ENCODE measurements at places on chromosomes 3 and 15.

- DNase-seq = no peak
Measured at GRCh38 chr3:62607287-62608029, 234.1 kb upstream of the FEZF2 start.

DNA sequence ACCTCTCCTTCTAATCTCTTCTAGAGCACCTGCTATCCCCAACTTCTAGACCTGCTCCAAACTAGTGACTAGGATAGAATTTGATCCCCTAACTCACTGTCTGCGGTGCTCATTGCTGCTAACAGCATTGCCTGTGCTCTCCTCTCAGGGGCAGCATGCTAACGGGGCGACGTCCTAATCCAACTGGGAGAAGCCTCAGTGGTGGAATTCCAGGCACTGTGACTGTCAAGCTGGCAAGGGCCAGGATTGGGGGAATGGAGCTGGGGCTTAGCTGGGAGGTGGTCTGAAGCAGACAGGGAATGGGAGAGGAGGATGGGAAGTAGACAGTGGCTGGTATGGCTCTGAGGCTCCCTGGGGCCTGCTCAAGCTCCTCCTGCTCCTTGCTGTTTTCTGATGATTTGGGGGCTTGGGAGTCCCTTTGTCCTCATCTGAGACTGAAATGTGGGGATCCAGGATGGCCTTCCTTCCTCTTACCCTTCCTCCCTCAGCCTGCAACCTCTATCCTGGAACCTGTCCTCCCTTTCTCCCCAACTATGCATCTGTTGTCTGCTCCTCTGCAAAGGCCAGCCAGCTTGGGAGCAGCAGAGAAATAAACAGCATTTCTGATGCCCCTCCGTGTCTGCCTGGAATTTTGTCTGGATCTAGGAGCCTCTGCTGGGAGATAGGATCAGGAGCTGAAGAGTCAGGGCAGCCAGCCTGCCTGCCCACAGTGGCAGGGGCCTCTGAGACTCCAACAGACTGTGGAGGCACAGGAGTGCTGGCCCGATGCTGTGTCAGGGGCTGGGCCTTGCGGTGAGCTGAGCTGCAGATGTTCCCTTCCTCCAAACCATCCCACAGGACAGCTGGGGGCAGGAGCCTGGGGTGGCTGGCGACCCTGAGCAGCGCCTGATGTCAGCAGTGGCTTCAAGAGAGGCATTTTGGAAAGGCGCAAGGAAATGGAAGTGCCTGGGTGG is 3.0 kb downstream of the ISLR start:
- no peak for DNase-seq

GRCh38 chr3:14519406-14519805 is 20.7 kb downstream of the GRIP2 start:
- DNase-seq = no peak

GRCh38 chr3:141448606-141449220 is 38.1 kb upstream of the RASA2 start:
- DNase-seq = no peak

DNA sequence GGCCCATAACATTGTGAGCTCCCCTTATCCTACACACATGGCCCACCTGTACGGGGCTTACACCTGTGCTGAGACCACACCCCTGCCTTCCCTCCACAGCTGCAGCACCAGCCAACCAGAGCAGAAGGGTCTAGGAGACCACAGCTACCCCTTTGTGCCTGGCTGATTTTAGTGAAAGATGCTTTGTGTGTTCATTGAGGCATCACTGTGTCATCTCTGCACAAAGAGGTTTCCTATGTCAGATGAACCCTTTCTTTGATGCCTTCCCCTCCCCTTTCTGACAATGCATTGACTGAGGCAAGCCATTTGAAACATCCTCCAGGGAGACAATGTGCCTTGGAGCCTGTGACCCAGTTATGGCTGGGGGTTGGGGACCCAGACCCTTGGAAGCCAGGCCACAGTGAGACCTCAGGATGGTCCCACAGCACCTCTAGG is 54.9 kb upstream of the SLC7A14 start:
- DNase-seq = no peak

DNA sequence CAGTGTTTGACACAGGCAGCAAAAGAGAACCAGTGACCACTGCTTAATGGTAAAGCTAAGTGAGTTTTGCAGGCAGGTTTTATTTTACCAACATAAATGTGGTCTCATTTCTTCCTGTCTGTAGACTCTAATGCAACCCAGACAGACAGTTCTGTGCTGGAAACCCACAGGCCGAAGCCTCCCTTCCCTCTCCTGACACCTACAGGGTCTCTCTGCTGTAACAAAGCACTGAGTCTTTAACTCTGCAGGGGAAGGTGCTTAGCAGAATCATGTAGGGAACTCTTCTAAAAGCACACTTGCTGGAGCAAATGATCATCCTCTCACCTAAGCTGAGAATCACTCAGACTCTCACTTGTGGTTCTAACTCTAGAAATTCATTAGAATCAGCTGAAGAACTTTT is 200.3 kb downstream of the KBTBD8 start:
- DNase-seq = no peak

DNA sequence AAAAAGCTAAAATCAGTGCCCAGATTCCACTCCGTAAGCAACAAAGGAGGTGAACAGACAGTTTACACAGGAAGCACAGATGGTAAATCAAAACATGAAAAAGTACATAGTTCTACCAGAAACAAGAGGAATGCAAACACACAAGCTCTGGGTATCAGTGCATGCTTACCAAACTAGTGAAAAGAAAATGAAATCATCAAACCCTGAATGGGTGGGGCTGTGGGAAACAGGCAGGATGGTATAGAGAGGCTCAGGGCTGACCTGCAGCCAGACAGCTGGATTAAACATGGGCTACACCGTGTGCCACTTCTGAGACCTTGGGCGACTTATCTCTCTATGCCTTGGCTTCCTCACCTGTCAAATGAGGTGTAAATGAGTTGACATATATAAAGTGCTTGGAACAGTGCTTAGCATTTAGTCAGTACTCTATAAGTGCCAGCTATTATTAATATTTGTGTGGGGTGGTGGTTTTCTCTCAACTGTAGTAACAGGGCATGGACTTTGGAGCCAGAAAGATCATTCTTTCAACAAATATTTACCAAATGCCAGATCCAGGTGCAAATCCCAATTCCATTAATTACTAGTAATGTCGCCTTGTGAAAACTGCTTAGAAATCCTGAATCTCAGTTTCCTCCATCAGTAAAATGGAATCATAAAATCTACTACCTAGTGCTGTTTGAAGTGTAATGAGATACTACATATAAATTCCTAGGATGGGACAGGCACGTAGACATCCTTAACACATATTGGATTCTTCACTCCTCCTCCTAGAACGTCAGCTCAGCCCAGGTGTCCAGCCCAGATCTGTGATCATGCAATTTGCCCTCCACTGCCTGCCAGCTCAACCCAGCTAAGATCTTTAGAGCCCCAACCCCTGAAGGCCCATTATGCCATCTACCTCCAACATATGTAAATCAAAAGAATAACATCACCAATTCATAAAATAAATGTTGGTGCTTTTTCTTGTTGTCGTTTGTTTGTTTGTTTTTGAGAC is 55.5 kb upstream of the SMAD3 start:
- no peak for DNase-seq

DNA sequence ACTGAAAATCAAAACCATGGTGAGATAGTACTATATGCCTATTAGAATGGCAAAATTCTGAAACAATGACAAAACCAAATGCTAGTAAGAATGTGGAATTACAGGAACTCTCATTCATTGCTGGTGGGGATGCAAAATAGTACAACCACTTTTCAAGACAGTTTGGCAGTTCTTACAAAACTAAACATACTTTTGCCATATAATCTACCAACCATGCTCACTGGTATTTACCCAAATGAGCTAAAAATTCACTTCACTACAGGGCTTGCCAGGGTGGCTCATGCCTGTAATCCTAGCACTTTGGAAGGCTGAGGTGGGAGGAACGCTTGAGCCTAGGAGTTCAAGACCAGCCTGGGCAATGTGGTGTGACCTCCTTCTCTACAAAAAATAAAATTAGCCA is 40.0 kb downstream of the MYO9A start:
- DNase-seq = no peak

DNA sequence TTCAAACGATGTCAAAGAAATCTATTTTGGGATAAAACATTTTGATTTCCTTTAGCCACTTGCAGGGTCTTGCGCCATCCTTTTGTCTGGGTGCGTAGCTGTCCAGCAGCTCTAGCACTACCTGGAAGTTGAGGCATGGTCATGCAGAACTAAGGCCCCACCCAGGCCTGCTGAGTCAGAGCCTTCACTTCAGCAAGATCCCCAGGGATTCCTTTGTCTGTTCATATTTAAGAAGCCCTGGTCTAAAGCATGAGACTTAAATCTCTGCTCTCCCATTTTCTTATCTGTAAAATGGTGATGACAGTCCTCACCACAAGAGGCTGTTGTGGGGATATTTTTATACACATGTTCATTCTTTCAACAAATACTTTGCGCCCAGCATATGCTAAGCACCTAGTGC is 99.0 kb upstream of the CTDSPL start:
- no peak for DNase-seq

- DNase-seq = no peak
Measured at GRCh38 chr3:153210146-153210545, 48.1 kb downstream of the RAP2B start.

- no peak for DNase-seq
Measured at GRCh38 chr3:61631108-61631769, 69.9 kb downstream of the PTPRG start.

DNA sequence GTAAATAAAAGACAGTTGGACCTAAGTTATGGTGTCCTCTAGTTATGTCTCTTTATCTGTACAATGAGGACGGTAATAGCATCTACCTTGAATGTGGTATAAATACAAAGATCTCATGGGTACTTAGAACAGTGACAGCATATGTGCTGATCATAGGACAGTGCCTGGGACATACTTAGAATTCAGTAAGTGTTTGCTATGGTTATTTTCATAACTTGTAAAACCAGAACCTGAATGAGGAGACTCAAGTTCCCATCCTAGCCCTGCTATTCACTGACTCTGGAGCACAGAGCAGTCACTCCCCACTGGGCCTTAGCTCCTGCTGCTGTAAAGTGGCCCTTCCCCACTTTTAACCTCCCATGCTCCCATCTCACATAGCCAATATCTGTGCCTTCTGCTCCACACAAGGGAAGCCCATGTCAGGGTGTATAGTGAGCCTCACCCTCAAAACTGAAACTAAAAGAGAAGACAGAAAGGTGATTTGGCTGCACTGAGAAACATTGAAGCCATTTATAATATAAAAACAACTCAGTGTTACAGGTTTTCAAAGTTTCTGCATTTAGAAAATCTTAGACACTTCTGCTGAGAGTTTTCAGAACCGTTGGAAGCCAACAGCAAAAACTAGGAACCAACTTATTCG is 225.4 kb upstream of the UBE2E2 start:
- no peak for DNase-seq

DNA sequence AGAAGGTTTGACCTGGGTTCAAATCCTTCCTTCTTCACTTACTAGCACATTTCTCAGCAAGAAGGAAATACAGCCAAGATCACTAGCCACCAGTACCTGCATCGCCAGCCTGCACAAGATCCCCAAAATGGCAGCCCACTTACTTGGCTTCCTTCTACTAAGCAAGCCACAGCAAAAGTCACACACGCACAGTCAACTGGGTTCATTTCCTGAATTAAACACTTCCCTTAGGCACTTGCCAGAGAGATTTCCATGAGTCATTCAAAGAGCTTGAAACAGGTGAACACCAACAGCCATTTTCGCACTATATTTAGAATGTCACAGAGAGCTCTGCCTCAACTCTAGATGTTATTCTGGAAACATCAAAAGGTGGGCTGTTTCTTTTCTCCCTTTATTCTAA is 42.6 kb downstream of the MGLL start:
- no peak for DNase-seq

DNA sequence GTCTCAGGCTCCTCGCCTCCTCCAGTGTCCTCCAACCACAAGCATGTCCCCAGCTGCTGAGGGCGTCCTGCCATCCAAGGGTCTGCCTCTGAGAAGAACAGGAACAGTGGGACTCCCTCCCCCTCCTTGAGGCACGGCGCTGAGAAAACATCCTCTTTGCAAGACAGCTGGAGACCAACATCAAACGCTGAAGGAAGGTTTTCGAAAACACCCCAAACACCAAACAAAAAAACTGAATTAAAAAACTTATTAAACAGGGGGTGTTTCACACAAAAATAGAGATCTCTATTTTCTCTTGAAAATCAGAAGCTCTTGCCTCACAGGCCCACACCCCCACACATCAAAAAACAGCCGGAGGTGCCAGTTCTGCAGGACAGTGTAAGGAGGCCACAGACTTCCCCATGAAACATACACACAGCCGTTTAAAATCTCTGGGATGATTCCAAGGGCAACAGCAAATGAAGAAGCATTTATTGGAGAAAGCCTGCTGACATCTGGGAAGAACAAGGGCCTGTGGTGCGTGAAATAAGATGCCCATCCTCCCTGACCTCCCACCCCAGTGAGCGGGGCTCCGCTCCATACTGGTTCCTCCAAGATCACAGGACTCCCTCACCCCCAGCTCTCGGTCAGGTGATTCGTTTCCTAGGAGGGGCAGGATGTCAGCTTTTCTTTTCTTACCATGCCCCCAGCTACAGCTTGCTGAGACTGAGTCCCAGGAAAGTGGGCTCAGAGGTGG is 71.3 kb downstream of the NUP210 start:
- no peak for DNase-seq

GRCh38 chr3:83454353-83454752 is 1504.4 kb upstream of the CADM2 start:
- no peak for DNase-seq

GRCh38 chr3:29176501-29176900 is 104.4 kb upstream of the RBMS3 start:
- no peak for DNase-seq

- DNase-seq = no peak
Measured at GRCh38 chr3:11698326-11699082, 54.8 kb upstream of the VGLL4 start.

DNA sequence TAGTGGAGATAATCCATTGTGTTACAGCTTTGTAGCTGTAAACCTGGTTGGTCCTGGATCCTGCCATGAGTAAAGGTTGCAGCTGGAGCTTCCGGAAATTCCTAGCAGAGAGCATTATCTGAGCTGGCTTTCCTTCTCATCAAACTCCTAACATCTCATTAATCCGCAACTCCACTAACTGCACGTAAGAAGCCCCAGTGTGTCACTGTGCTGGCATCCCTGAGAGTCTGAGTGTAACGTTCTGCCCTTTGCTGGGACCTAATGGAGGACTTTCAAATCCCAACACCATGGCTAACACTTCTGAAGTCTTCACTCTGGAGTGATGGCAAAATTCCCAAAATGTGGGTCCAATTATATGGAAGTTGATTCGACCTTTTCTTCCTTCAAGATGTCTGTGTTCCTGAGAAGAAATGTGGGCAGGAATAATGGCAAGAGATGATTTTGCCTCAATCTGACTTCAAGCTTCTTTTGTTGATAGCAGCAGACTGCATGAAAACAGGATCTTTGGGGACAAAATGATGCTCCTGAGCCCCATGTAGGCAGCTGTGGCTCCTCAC is 9.6 kb upstream of the TRPM1 start:
- no peak for DNase-seq

- no peak for DNase-seq
Measured at GRCh38 chr15:52307847-52308246, 12.2 kb upstream of the MYO5C start.
